ENCODE measurements at places on chromosomes 11 and 22.
A peak's percentile ranks its signal among the peaks of the same experiment; 100 is the strongest.

DNA sequence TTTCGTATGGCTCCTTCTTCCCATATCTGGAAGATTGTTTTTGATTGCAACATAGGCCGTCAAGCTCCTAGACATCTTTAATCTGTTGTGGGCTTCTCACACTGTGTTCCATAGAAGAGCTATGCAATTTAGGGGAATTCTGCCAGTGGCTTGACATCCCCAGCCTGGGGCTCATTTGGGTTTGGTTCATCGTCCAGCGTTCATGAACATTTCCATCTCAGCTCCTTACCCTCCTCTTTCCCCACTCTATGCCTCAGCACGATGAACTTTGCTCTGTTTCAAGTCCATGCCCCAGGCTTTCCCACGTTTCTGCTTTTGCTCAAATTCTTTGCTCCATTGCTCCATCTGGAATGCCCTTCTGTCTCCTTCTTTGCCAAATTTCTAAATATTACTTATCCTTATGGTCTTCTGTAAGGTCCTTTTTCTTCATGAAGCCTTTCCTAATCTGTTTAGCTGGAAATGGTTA, 26.1 kb upstream of the CLMP start:
- no peak for DNase-seq

DNA sequence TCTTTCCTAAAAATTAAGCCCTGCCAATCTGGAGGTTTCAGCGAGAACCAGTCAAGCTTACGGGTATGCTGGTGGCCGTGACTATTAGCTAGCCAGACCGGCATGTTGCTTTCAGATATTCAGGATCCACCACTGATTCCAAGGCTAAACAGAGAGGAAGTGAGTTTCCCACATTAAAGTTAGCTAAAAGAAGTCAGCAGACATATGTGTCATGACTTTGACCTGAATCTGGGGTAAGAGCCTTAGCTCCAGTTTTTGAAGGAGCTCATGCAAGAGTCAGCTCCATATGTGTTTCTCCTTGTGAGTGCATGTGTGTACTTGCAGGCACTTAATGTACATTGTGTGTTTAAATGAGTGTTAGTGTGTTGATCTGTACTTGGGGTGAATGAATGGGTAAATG, 1.4 kb downstream of the ZFPL1 start:
- no peak for DNase-seq

DNA sequence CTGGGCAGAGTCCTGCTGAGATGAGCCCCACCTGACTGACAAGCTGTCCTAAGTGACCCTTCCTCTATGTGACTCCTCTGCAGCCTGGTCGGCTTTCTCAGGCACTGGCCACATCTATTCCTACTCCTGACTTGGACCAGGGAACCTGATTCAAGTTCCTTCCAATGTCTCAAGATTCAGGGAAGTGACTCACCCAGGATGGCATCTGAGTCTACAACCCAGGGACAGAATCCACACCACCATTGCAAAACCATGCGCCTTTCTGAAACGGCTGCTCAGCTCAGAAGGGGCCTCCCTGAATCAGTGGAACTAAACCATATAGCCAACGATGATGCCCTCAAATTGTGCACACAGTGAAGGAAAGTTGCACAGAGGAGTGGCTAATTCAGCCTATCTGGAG, 63.9 kb upstream of the CSNK2A3 start:
- DNase-seq, result no peak

GRCh38 chr22:17732251-17732854, 41.9 kb downstream of the BID start:
- DNase-seq, result no peak

GRCh38 chr11:14547440-14547839, 27.3 kb upstream of the PSMA1 start:
- DNase-seq, result no peak

GRCh38 chr11:72209101-72209500, 7.5 kb upstream of the FOLR2 start:
- no peak for DNase-seq

DNA sequence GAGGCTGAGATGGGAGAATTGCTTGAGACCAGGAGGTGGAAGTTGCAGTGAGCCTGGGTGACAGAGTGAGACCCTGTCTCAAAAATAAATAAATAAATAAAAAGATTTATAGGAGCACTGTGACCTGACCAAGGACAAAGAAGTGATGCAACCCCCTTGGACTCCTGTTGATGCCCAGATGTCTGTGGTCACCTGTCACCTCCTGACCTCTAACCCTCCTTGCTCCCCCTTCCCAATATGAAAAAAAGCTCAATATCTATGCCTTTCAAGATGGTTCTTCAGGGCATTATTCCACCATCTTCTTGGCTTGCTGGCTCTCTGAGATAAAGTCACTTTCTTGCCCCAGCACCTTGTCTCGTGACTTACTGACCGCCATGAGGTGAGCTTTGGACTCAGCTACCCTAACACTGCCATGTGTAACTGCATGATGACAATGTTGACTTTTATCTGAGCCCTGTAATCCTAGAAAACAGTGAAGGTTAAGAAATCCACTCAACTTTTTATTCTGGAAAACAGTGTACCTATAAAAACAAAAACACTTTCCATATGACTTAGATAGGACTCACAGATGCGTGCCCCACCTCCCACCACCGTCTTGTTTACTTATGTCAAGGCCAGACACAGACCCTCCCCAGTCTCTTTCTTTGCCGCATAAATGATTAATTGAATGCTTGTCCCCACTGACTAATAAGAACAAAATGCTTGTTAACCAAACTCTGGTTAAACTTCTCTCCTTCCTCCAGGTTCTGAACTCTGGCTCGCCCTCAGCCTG, 360.5 kb downstream of the BUD13 start:
- DNase-seq, result no peak

DNA sequence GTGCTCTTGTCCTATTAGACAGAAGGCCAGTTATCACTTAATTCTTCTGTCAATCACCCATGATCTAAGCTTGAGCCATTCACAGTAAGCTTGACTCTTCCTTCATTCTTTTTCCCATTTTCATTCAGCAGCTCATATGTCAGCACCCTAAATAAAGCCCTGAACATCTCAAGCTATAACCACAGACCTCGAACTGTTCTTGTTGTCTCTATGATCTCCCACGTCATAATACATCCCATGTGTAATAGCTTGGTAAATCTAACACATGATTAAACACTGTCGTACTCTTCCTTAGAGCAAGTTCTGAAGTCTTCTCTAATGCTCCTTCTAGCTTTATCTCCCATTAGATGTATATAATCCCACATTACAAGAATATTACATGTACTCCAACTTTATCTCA, 14.4 kb downstream of the MUC15 start:
- DNase-seq, result no peak

- DNase-seq, result no peak
These were observed 31.4 kb downstream of the KCNC1 start for GRCh38 chr11:17766073-17766359.

DNA sequence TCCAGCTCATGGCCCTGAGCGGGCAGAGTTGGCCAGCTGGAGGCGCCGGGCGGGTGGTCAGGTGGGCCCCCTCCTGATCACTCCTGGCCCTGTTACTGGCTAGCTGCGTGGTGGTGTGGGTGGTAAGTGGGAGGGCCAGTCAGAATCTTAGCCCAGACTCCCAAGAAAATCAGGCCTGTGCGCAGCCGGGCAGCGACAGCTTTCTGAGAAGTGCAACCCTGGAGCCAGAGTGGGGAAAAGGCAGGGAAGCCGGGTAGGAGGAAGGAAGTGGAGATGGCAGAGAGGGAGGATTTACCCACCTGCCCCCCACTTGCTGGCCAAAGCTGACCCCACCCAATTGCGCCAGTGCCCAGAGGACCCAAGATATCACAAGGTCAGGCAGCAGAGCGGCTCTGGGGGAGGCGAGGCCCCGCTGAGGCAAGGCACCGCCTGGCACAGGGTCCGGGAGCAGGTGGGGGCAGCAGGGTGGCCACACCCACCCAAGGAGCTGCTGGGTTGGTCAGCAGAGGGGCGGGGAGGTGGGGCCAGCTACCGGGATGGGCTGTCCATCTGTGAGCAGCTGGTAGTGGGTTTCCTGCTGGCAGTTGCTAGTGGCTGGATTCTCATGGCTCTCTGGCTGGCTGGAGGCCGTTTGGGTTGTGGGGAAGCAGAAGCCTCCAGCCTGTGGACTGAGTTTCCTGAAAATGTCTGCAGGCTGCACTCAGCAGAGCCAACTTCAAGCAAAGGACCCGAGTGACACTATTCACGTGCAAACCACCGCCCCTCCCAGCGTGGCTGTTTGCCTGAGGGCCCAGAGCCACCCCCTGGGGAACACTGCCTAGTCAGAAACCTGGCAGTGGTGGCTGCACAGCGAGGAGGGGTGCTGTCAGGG, 196.4 kb downstream of the IGLL1 start:
- no peak for DNase-seq

- DNase-seq, result no peak
These were observed 123.8 kb downstream of the MICAL2 start for GRCh38 chr11:12234221-12234620.

DNA sequence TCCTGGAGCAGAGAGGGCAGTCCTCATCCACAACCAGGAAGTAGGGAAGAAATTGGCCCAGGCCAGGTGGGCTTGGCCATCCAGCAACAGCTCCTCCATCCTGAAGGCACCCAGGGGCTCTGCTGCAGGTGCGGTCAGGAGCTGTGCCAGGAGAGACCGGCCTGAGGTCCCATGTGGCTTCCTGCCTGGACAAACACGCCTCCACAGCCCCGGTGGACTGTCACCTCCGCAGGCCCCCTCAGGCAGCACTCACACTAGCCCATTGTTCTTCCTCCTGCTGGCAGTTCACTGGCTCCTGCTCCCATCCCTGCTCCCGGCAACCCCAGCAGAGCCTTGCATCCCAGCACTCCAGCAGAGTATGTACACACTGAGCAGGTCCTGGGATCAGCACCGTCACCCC, 16.0 kb upstream of the POU2AF1 start:
- DNase-seq, result peak; percentile 56

DNA sequence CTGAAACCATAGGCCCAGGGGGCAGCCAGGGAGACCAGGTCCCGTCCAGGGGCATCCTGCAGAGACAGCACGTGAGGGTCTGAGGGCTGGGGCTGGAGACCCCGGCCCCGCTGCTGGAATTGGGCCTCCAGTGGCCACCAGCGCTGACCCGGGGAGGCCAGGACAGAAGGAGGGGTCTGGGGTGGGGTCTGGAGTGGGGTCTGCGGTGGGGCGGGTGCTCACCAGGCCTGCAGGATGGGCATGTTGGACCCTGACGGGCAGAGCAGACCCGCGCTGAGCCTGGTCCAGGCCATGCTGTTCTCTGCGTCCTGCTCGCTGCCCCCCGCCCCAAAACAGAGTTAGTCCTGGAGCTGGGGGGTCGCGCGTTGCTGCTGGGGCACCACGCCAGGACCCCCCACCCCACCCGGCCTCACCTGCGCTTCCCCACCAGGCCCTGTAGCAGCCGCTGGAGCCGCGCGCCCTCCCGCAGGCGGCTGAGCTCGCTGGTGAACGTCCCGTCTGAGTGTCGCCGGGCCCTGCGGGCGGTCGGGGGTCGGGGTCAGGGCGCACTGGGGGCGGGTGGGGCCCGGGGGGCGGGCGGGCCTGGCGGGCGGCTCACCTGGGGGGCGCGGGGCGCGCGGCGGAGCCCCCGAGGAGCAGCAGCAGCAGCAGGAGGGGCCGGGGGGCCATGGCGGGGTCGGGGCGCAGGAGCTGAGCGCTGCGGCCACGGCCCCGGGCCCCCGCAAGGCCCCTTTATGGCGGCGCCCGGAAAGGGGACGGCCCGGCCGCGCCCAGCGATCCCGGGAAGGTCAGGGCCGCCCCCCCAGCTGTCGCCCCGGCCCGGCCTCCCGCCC, at the start of gene SCT:
Gene SCT (minus strand): TSS at position 707 of the 833 bp plus-strand sequence. CDS start 38 bp downstream, at position 669.
- no peak for DNase-seq

DNA sequence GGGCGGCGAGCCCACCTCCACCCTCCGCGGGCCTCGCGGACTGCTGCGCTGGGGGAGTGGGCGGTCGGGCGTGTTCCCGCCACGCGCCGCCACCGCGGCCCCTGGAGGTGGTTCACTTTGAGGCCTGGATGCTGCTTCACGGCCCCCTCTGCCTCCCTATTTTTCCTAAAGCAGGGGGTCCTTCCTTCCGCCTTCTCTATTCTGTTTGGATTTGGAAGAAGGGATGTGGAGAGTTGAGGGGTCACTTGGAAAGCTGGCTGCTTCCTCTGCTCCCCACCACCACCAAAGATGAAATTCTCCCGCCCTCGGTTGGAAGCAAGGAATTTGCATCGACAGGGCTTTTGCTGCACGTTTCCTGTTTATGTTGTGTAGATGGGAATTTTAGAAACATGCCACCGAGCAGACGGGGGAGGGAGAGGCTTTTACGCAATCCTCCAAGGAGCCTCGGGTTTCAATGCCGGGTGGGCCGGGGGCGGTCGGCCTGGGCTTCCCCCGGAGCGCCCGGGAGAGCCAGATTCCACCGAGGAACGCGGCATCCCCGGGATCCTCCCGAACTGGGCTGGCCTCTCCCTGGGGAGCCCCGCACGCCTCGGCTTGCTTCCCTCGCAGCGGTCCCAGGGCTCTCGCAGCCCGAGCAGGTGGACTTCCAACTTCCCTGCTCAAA, 403 bp upstream of the SBF2 start:
- peak; percentile 22 for DNase-seq

DNA sequence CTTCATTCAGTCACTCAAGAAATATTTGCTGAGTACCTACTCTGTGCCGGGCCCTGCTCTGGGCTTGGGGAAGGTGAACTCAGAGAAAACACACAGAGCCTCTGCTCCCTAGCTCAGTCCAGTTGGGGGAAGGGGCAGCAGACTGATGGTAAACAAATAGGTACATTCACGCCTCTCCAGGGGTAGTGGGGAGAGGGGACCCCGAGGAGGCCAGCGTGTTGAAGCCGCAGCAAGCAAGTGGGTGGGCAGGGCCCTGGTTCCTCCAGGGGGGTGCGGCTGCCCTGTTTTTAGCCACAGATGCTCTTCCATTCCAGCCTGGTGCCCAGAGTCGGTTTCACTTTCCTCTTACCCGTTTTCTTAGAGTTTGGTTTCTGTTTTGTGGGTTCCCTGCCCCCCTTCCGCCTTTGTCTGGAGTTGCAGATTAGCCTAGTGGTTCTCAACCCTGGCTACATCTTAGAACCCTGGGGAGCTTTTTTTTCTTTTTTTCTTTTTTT, 8.7 kb downstream of the DRAP1 start:
- DNase-seq, result no peak

DNA sequence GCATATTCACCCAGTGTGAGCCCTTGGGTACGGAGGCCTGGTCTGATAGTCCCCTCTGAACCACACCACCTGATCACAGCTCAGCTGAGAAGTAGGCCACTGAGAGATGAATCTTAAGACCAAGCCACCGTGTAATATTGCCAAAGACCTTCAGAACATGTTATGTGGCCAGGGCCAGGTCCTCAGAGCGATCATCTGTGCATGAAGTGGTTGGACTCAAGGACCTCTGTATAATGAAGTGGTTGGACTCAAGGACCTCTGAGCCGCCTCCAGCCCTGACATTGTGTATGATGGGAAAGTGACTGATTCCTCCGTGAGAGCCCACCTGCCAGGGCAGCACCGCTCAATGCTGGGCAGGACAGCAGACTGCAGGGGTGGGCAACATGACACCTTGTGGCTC, 70.2 kb downstream of the TP53I11 start:
- DNase-seq, result no peak

GRCh38 chr11:65816696-65817095, 17.1 kb upstream of the SNX32 start:
- no peak for DNase-seq

Data from T47D (cell line).